HFF-Myc (cell line): ENCODE measurements at places on chromosomes 4 and X.

GRCh38 chr4:25783943-25784342, 78.8 kb downstream of the SEL1L3 start:
- no peak for DNase-seq

GRCh38 chr4:28488021-28488420, 1627.4 kb downstream of the STIM2 start:
- no peak for DNase-seq

GRCh38 chr4:122163767-122164166, 11.6 kb downstream of the BLTP1 start:
- no peak for DNase-seq

- DNase-seq: no peak
These were observed 32.0 kb upstream of the MAP9 start for GRCh38 chr4:155408796-155409195.

DNA sequence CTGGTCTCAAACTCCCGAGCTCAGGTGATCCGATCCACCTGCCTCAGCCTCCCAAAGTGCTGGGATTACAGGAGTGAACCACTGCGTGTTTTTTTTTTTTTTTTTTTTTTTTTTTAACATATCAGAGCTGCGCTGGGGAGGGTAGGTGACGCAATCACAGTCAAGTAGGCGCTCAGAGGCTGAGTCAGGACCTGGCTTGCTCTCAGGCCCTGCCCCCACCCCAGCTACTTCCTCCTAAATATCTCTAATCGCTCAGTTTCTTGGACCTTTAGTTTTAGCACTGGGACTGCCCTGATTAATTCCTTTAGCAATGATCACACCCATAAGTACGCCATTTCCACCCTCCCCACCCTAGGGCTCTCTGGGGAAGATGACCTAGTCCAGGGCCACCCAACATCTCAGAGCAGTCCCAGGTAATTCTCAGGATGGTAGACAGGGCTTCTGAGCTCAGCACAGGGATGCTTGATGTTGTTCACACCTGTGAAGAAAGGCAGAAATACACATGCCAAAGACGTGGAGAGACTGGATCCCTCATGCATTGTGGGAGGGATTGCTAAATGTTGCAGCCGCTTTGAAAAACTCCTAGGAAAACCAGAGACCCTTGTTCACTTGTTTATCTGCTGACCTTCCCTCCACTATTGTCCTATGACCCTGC, 50.2 kb downstream of the DDX3X start:
- DNase-seq: peak; percentile 17

- no peak for DNase-seq
These were observed 188.0 kb downstream of the SLC4A4 start for GRCh38 chr4:71526637-71527406.

GRCh38 chrX:78673246-78673645, 14.1 kb upstream of the RTL3 start:
- no peak for DNase-seq

DNA sequence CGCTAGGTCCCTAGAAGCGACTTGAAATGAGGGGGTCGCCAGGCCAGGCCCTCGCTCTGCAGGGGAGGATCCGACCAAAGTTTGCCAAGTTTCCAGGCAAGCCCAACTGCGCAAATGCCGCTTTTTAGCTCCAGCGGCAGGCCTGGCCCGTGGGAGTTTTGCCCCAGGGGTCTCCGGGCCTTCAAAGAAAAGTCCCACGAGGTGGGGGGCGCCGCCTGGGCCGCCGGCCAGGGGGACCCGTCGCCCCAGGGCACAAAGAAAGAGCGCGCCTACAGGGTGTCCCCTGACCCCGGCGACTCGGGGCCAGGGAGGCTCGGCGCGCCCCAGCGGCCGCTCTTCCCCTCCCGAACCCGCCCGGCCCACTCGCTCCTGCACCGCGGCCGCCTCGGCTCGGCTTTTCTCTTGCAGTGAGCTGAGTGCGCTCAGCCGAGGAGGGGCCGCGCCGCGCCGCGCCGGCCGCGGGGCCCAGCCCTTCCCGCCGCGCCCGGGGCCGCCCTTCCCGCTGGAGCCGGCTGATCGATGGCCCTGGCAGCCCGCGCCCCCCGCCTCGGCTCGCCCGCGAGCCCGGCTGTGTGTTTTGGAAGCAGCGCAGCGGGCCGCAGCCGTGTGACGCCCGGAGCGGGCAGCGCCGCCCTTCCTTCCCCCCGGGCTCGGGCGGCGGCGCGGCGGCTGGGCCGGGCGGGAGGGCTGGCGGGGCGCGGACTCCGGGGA, 754 bp upstream of the KLF3 start:
- no peak for DNase-seq

GRCh38 chr4:149328161-149328560, 487.5 kb downstream of the IQCM start:
- no peak for DNase-seq

DNA sequence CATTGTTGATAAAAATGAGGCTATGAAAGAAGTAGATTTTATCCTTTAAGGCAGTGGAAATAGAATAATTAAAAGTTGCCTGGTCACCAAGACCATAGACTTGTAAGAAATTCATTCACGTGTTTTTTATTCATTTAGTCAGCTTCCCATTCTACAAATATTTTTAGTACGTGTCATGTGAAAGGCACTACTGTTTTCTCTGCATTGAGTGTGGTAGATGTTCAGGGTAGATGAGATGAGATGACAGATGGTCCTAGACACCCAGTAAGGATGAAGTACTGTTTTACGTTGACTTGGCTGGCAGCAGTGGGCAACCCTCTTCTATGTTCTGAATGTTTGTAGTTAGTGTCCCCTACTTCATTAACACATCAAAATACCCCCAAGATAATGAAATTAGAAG, 228.1 kb downstream of the ARHGAP24 start:
- DNase-seq: no peak

DNA sequence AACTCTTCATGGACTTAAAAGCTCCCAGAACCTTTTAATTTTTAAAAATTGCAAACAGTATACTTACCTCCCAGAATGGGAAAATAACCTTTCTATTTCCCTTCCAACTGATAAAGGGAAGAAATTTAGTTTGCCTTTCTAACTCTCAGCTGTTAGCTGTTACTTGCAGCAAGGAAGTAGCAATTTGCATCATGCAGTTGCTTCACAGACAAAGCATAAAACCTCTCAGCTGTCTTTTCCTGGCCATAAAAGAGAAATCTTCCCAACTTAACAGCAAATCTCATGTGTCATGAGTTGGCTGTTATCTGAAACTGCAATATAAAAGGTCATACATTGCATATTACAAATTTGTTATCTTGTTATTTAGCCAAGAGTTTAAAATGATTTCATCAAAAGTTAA, 18.4 kb downstream of the C4orf17 start:
- DNase-seq: no peak

DNA sequence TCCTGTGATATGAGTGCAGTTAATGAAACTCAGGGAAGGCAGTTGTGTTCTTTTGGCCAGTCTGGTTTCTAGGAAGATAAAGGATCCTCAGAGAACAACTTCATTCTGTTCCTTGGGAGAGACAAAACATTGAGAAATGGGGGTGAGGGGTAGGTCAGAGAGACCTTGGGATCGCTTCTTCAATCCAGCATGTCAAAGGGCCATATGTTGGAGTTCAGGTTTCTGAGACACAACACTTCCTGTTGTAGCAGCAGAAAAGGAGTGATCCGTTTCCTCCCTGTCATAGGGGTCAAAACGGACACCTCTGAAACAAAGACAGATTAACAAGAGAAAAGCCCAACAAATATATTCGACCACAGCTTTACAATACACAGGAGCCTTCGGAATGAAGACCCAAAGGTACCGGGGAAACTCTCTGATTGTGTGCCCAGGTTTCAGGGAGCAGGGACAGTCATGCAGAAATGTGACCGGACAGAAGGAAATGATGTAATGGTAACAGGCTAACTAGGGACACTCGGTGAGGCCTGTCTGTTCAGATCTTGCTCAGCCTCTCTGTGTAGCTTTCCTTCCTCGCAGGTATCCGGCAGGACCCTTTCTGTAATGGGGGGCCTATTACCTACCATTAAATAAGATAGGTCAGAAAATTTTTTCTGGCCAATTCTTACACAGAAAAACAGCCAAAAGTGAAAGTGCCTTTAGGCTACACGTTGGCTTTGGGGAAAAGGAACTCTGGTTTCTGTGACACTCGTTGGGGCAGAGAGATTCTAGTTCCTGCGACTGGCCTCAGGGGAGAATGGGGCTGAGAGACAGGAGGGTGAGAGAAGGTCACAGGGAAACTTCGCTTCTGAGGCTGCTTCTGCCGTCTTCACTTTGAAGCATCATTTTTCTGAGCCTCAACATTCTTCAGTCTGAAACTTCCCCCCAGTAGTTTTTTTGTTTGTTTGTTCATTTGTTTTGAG, 103.3 kb upstream of the TLR3 start:
- no peak for DNase-seq

DNA sequence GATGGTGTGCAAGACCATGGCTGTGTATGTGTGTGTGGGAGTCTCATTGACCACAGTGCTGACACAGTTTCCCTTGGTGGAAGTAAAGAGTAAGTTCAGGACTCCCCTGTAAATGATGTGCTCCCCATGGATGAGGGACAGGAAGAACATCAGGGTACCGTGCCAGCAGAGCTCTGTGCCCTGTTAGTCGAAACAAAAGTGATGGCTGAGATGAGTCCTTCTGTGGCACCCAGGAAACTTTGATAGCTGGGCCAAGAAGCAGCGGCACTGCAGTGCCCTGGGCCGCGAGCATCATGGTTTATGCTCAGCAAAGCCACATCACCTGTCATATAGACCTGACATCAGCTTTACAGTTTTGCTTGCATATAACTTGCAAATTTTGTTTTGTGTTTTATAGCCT, 61.4 kb upstream of the CLDN34 start:
- no peak for DNase-seq

GRCh38 chr4:22552812-22553211, 36.9 kb upstream of the ADGRA3 start:
- no peak for DNase-seq

DNA sequence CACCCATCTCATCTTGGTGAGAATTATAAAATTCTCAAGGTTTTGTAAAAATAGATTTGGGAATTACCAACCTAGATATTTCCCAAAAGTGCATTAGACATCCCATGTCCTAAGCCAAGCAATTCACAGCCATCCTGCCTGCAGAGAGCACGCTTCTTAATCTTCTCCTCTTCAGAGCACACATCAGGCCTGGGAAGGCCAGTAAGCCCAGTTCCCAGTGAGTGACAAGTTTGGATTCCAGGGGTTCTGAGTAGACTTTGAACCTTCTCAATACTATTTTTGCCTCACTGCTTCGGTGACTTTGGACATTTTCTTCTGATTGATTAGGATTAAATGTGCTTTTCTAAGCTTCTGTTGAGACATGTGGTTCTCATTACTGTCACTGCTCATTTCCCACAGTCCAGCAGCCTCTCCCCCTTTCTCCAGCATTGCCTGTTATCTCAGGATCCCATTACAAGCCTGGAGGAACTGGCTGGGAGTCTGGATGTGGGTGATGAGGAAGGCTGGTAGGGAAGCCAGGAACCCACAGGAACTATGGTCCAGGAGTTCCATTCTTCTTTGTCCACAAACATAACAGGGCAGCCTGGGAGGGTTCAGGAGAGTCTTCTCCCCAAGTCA, 56.4 kb upstream of the TMEM150C start:
- peak; percentile 30 for DNase-seq

DNA sequence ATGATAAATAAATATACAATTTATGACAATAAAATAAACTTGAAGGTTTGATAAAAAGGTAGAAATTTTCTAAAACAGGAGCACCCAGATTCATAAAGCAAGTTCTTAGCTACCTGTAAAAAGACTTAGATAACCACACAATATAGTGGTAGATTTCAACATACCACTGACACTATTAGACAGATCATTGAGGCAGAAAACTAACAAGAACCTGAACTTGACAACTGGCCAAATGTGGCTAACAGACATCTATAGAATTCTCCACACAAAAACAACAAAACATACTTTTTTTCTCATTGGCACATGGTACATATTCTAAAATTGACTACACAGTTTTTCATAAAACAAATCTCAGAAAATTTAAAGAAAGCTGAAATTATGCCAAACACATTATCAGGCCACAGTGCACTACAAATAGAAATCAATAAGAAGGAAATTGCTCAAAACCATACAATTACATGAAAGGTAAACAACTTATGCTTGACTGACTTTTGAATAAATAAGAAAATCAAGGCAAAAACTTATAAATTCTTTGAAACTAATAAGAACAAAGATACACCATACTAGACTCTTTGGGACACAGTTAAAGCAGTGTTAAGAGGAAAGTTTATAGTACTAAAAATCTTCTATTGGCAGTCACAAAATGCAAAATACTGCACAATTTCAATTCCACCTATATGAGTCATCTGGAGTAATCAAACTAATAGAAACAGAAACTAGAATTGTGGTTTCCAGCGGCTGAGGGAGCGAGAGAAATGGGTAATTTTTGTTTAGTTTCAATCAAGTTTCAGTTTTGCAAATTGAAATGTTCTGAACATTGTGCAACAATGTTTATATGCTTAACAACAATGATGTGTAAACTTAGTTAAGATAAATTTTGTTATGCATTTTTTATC, 925.6 kb downstream of the SH3BGRL start:
- no peak for DNase-seq

- DNase-seq: no peak
These were observed 19.6 kb downstream of the AP1S2 start for GRCh38 chrX:15834827-15835595.

- no peak for DNase-seq
These were observed 20.2 kb upstream of the RRAGB start for GRCh38 chrX:55697381-55697780.

DNA sequence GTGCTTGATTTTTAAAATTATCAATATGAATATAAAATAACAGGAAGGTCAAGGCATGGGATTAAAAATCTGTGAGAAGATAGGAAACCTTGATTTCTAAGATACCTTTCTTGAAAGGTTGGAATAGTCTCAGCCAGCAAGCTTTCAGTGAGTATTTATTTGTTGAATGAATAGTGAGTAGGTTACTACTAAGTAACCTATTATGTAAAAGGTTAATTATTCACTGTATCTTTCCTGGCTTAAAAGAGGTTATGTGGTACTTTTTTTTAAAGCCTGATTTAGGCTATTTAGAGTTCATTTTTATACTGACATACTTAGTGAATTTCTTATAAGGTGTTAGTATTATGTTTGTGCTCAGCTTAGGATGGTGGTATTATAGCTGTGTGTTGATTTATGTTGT, 123.5 kb downstream of the PTPN13 start:
- DNase-seq: no peak

DNA sequence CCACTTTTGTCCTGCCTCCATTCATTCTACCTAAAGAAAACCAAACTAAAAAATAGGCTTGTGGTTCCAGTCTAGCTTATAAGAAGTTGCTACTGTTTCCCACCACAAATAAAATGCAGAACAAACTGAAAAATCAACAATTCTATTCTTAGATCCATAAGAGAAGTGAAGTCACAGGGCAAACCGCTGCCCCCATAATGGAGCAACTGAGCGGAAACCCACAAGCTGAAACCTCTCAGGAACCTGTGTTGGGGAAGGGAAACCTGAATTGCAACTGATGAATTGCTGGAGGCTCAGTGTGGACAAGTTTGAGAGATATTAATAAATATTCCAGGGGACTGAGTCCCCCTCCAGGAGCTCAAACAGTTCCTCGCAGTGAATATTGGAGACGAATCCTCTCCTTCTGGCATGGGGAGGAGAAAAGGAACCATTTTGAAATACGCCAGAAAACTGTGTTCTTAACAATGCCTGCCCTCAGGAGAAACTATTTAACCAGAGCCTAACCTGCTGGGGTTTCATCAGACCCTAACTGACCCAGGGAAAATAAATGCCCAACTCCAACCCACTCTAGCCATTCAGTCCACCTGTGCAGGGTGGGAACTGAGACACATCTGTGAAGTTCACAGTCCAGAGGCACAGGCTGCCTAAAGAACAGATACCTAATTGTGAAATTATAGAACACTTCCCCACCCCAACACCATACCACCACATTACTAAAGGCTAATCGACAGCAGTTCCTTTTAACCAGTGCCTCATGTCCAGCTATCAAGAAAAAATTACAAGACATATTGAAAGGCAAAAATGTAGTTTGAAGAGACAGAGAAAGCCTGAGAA, 22.8 kb upstream of the SH3RF1 start:
- DNase-seq: no peak

GRCh38 chr4:140135529-140136088, 18.4 kb downstream of the MAML3 start:
- peak; percentile 65 for DNase-seq
